NCI-H1417 (cell line): ENCODE measurements at places on chromosomes 5 and 9.

GRCh38 chr9:117882171-117882570 is 178.0 kb downstream of the TLR4 start:
- DNase-seq: no peak

- DNase-seq: no peak
Observed at GRCh38 chr5:38527475-38527874, 29.0 kb downstream of the LIFR start.

GRCh38 chr5:36740259-36740898 is 134.0 kb downstream of the SLC1A3 start:
- DNase-seq: no peak

DNA sequence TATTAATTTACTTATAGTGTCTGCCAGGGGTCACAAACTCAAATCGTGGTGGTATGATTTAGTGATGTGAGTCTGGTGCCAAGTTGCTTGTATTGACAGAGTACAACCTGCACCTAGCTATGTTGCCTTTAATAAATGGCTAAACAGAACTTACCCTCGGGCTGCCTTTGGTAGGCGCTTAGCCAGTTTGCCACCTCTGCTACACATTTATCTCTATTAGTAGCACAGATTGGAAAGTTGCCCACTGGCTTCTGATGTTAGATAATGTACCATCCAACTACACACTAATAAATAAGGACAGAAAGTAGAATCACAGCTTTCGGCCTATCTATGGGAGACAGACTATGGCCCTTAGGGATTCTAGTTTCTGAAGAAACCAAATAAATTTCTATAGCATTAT is 368.4 kb downstream of the MAN2A1 start:
- no peak for DNase-seq

GRCh38 chr9:129562917-129563316 is 58.0 kb downstream of the C9orf50 start:
- DNase-seq: no peak
